ENCODE measurements at places on chromosomes 5 and 9. TPM values are rescaled to one million over a fixed set of nuclear protein-coding genes. Genes with fewer than 3 reads are reported as not detected.

SPATA31A1 gene
- not detected for total RNA-seq

ARID3C gene
- total RNA-seq = not detected

PCA3 gene
- not detected for total RNA-seq

- no peak overlapping the region for H3K4me3 ChIP-seq
- peaks cover 71% of the 10 kb centered on the region for H3K36me3 ChIP-seq
- no peaks in the 10 kb centered on the region for H3K4me1 ChIP-seq
Measured at GRCh38 chr9:89342948-89343347, 24.6 kb downstream of the SECISBP2 start.

DNA sequence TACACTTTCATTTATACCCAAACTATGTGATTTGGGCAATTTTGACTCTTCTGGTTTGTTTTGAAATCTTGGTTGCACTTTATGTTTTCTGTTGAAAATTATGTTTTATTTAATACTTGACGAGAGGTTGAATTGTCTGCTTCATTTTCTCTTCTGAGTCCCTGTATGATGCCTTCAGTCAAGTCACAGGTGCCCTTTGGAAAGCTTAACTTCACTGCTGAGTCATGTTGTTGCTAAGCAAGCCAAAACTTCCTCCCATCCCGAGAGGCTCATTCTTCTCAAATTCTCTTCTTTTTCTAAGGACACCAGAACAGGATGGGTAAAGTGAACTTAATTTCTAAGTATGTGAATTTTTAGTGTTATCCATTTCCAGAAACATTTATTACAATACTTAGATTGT, 455.3 kb upstream of the PTGER4 start:
- no peaks in the 10 kb centered on the region for H3K27me3 ChIP-seq
- no peak overlapping the region for H3K27ac ChIP-seq
- peaks cover 27% of the 10 kb centered on the region for H3K4me1 ChIP-seq
- H3K36me3 ChIP-seq = no peaks in the 10 kb centered on the region
- no peak overlapping the region for H3K4me3 ChIP-seq

DNA sequence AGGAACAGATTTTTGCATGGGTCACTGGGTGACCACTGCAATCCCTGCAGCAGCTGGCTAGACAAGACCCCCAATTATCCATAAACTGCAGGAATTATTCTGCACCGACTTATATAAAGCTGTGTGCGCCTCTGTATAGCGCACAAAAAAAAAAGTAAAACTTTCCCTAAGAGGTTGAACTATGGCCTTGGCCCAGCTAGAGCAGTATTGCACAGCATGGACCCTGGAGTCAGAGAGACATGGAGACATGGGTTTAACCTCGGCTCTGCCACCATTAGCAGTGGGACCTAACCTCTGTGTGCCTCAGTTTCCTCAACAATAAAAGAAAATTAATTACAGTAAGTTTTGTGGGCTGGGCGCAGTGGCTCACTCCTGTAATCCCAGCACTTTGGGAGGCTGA, 17.1 kb upstream of the GRPEL2 start:
- H3K4me3 ChIP-seq = no peak overlapping the region
- DNase-seq = no peak
- no peaks in the 10 kb centered on the region for H3K36me3 ChIP-seq
- no peak overlapping the region for H3K27ac ChIP-seq
- H3K27me3 ChIP-seq = no peaks in the 10 kb centered on the region
